SHP77 (cell line): ENCODE measurements at places on chromosomes 7 and 10.

GRCh38 chr7:127150543-127150942 is 102.2 kb downstream of the GRM8 start:
- DNase-seq, result no peak

GRCh38 chr10:36489611-36490228 is 635.7 kb upstream of the ANKRD30A start:
- no peak for DNase-seq

GRCh38 chr7:106312906-106313305 is 28.1 kb upstream of the NAMPT start:
- no peak for DNase-seq

DNA sequence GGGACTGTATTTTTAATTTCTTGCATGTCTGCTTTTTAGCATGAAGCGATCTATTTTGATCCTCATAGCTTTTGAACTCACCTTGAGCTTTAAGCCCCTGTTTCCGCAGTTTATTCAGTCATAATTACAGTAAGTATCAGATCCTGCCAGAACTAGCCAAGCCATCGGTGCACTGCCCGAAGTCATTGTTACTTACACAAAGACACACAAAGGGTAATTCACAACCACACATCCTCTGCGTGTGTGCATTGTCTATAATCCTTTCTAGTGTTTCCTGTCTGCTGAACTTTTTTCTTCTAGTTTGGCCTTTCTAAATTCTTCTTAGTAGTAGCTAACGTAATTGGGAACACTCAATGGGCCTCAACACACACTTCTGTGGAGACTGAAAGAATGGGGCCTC is 133.0 kb downstream of the SFMBT2 start:
- no peak for DNase-seq

GRCh38 chr10:86498598-86498997 is 23.0 kb downstream of the WAPL start:
- no peak for DNase-seq

GRCh38 chr7:46139079-46139478 is 218.0 kb upstream of the IGFBP3 start:
- DNase-seq, result no peak

- no peak for DNase-seq
These were observed 33.8 kb upstream of the PRLHR start for GRCh38 chr10:118629211-118629610.

DNA sequence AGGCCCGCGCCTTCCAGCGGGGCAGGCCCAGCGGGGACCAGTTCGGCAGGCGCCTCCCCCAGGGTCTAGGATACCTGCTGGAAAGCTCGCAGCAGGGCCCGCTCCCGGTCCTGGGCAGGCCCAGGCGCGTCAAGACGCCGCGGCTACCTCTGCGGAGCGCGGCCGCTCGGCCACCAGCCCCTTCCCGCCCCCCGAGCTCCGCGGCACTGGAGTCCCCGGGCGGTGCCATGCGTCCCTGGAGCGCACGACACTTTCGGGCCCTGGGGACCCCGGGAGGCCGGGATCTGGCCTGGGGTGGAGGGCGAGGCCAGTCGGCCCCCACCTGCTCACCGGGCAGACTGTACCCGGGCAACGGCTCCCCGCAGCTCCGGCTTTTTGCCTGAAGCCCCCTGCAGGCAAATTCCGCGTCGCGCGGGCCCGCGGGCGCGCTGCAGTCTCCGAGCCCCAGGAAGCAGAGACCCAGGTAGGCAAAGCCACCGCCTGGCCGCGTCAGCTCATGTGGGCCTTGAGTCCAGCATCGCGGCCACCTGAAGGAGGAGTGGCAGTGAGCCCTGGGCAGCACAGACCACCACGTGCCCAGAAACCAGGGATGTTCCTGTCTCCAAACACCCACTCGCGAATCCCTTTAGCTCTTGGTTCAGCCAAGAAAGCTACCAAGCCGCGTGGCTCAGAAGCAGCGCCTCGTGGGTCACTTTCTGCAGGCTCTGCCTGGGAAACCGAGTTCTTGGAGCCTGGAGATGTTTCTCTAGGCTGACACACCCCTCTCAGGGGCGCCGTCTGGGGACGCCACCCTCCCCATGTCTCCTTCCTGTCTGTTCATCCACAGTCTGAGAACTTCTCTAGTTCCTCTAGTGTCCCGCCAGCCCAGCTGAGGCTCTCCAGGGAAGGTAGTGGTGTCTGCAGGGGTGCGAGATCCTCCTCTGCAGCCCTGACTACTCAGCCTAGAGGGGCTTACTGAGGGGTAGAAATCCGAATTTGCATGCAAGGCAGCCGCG is 46.1 kb upstream of the APBB1IP start:
- no peak for DNase-seq

- DNase-seq, result no peak
These were observed 107.0 kb upstream of the INSIG1 start for GRCh38 chr7:155190688-155191087.

GRCh38 chr7:141709318-141709717 is 1.2 kb downstream of the WEE2 start:
- DNase-seq, result no peak

- no peak for DNase-seq
These were observed 76.2 kb upstream of the PLXNA4 start for GRCh38 chr7:132652507-132652906.

- no peak for DNase-seq
These were observed 94.4 kb downstream of the GLRX3 start for GRCh38 chr10:130230611-130231010.

GRCh38 chr7:102938679-102939078 is 25.9 kb downstream of the LRRC17 start:
- no peak for DNase-seq

GRCh38 chr7:56115852-56116538 is at the start of gene NUPR2:
Gene NUPR2 (minus strand): TSS chr7:56116417. CDS start chr7:56116314, 103 bp downstream.
- DNase-seq, result no peak

DNA sequence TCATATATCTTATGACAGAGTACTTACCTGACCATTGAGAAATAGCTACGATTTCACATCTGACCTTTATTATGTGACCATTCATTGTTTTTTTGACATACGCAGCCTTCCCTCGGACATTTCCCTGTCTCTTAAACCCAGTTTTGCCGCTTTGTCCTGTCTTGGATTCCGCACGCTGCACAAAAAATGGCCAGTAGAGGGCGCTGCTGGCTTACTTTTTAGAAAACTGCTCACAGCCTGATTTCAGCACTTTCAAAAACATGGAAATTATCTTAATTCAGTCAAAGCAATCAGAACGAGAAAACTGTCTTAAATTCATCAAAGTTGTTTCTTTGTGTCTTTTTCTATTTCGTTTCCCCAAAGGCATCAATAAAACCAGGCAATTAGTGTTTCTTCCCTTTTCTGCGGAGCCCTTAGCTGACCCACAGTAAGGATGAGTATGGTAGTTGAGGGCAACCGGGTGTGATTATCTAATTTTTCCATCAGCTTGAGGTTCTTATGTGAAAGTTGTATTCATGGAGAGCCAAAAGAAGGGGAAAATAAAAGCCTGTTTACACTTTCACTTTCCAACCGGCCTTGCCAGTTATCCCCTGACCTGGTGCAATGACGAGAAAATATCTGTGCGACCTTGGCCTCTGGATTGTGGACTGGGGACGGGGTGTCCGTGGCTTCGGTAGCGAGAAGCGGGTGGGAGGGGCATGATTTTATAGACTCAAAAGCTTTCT is 144.4 kb downstream of the DYNC1I1 start:
- peak; percentile 61 for DNase-seq

GRCh38 chr7:29091715-29092114 is 54.6 kb downstream of the CPVL start:
- DNase-seq, result no peak

GRCh38 chr10:120841522-120842189 is 9.5 kb upstream of the WDR11 start:
- no peak for DNase-seq

DNA sequence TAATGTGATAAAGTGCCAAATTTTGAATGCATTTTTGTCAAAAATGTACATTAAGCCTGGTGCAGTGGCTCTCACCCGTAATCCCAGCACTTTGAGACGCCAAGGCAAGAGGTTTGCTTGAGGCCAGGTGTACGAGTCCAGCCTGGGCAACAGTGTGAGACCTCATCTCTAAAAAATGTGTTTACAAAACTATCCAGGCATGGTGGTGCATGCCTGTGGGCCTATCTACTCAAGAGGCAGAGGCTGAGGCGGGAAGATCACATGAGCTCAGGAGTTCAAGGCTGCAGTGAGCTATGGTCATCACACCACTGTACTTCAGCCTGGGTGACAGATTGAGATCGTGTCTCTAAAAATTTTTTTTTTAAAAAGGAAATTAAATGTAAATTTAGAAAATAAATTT is 18.5 kb upstream of the MGMT start:
- no peak for DNase-seq

DNA sequence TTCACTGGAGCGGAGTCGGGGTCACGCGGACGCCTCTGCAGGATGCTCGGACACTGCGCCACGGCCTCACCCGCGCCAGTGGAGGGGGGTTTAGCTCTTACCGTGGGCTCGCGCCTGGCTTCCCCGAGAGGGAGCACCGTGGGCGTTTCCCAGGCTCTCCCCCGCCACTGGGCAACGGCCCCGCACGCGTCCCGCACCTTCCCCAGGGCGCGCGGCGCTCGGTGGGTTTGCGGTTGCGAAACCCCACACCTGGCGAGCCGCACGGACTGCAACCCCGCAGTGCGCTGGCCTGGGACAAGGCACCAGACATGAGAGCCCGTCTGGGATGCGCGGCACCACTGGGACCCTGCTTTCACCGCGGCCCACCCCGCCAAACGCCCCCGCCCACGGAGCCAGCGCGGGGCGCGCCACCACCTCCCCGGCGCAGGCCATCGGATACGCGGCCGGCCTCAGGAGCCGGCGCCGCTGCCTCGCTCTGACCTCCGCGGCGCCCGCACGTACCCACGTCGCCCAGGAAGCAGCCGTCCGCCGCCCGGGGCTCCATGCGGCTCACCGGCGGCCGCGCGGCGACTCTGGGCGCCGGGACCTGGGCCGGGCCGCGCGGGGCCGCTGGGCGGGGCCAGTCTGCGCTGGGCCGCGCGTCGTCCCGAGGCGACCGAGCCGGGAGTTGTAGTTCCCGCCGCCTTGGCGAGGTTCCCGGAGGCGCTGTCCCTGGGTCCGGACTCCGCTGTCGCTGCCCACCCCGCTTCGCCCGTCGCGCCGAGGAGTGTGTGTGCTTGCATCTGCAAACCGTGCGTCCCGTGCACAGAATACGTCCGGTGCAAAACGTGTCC is at the start of gene ASB13:
ASB13 (minus strand) TSS at position 588 of the 833 bp plus-strand sequence; CDS start at position 544, 44 bp downstream.
- DNase-seq, result peak; percentile 32

GRCh38 chr7:29208410-29209250 is 14.1 kb downstream of the CHN2 start:
- no peak for DNase-seq

- DNase-seq, result no peak
These were observed 16.0 kb downstream of the SLC25A13 start for GRCh38 chr7:96305915-96306314.

DNA sequence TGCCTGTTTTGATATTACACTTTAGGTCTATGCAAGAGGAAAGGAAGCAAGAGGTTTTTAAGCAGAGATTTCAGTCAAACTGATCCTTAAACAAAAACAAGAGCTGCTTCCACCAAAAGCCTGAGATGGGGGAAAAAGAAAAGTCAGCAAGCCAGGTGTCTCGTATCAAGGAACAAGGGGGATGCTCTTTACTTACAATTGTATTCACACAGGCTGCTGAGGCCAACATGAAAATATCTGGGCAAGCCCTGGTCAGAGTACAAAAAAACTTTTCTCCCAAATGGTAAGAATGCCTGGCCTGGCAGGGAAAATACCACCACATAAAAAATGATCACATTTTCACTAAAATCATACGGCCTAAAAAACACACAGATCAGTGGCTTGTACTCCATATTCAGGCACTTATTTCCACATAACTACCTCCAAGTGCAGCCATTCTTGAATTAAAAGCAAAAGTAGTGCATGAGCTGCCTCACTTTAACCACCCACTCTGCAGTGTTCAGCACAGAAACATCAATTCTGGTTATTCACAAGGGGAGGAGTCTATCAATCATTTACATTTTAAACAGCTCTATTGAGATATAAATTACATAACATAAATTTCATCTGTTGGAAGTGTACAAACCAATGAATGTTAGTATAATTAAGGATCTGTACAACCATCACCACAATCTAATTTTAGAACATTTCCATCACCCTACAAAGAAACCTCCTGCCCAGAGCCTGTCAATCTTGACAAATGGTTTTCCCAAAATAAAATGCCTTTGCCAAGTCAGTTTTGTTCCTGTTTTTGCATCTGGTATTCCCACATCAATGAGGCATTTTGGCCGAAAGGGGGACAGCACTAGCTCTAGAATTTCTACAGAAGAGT is 70.2 kb downstream of the GRB10 start:
- no peak for DNase-seq

- no peak for DNase-seq
These were observed 76.0 kb downstream of the PLXDC2 start for GRCh38 chr10:19892270-19892669.

GRCh38 chr7:12637819-12638592 is 49.4 kb upstream of the ARL4A start:
- peak; percentile 38 for DNase-seq

- peak; percentile 93 for DNase-seq
These were observed 95.0 kb upstream of the AGBL3 start for GRCh38 chr7:134891262-134891695.

DNA sequence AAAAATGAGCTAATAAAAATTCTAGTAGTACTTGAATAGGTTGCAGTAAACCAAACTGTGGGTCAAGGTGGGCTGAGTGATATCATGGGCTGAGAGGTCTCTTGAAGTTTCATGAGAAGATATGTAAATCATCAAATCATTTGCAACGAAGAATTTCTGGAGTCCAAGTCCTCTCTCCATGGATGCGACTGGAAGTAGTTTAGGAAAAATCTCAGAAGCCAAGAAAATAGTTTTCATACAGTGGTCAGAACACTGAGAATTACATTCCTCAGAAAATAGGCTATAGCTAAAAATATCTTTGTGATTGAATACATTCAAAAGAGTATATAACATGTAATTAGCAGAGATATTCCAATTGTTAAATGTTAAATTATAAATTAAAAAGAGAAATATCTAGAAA is 3.6 kb upstream of the IFIT1 start:
- no peak for DNase-seq

- DNase-seq, result no peak
These were observed 61.1 kb upstream of the PCGF5 start for GRCh38 chr10:91159254-91159783.

DNA sequence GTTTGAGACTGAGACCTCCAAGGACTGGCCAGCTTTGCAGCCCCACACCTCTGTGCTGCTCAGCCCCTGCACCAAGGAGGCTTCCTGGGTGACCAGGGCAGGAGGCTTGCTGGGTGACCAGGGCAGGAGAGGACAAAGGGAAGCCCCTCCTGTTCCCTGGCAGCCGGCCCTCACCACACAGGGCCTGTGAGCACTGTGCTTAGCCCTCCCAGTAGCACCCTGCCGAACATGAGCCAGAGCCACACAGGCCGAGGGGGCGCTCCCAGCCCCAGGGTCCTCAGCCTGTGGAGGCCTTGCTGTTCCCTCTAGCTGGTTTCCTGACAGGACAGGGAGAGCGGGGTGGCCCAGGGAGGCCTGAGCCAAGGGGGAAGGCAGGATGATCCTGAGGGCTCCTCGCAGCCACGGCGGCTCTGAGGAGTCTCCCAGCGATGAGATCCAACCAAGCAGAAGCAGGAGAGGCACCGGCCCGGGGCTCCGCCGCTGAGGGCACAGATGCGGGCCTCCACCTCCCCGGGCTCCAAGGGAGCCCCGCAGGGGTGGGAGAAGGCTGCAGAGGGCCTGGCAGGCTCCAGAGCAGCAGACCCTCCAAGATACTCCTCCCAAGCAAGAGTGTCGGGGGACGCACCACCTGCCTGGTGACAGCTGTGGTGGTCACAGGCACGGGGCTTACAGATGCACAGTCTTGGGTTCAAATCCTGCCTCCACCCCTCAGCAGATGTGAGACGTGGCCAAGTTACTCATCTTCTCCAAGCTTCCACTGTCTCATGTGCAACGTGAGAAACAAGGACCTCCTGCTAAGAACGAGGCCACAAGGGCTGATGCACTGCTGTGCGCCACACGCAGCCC is 22.5 kb downstream of the WDR86 start:
- DNase-seq, result no peak

GRCh38 chr10:17671307-17671706 is 27.4 kb downstream of the STAM start:
- DNase-seq, result no peak
